ENCODE measurements at places on chromosomes 2 and 18.

DNA sequence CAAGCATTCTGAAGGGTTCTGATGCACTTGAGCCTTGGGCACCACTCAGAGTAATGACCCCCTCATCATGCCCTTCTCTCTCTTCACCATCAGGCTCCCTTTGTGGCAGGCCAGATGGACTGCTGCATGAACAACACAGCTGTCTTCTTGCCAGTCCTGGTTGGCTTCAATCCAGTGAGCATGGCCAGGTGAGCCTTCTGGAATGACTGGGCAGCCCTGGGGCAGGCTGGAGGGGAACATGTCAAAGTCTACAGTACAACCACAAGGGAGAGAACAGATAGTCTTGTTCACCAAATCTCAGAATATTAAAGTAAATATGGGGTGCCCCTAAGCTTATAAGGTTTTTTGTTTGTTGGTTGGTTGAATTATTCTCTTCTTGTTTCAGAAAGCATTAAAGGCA is 4.4 kb downstream of the GCKR start:
- DNase-seq, result no peak

- DNase-seq, result no peak
Measured at GRCh38 chr2:173599821-173600359, 245.2 kb downstream of the CDCA7 start.

DNA sequence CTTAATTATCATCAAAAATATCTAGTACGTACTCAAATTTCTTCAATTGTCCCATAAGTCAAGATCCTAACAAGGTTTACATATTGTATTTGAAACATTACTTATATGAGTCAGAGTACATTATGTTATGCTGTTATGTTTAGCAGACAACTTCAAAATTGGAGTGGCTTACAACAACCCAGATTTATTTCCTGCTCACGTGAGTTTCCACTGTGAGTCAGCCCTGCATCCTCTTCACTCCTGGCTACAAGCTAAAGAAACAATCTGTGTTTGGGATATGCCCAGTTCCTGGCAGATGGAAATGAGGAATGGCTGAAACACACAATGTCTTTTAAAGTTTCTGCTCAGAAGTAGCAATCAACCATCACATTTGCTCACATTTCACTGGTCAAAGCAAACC is 31.5 kb upstream of the TANC1 start:
- DNase-seq, result no peak

GRCh38 chr18:5295231-5295920 is at the start of gene ZBTB14:
Gene ZBTB14, minus strand, starts transcription at chr18:5295726. Its CDS starts 2,480 bp downstream, at chr18:5293246.
- DNase-seq, result no peak

GRCh38 chr18:58087928-58088690 is 44.1 kb downstream of the NEDD4L start:
- no peak for DNase-seq

GRCh38 chr18:48687346-48688042 is 148.7 kb downstream of the CTIF start:
- DNase-seq, result no peak

DNA sequence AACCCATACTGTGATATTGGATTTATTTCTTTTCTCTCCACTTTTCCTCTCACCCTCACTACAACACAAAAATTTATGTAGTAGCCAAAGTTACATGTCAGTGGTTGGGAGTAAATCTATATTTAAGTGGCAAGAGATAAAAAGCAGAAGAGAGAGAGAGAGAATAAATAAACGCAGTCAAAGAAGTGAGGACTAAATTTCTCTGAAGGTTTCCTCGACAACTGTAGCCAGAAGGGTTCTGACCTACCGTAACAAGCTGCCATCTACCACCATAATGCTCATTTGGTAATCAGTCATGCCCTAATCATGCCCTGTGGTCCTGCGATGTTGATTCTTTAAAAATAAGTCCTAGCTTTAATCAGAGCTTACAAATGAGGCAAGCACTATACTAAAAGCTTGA is 9.1 kb downstream of the ARHGAP28 start:
- DNase-seq, result no peak

DNA sequence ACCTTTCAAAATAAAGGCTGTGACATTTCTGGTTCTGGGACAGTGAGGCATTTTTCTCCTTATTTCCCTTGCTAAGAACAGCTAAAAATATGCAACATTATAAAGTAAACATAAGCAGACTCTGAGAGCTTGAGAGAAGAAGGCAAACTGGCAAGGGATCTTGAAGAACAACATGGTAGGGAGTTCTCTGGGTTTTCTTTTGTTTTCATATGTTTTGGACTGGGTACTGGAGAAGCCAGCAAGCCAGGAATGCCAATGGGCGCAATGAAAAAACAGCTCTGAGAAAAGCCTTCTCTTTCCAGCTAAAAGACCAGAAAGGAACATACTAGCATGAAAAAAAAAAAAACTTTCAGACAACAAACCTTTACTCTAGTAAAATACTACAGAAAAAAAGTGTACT is 351.4 kb upstream of the HS6ST1 start:
- DNase-seq, result no peak

- no peak for DNase-seq
Measured at GRCh38 chr2:112605926-112606325, 21.5 kb downstream of the CHCHD5 start.

DNA sequence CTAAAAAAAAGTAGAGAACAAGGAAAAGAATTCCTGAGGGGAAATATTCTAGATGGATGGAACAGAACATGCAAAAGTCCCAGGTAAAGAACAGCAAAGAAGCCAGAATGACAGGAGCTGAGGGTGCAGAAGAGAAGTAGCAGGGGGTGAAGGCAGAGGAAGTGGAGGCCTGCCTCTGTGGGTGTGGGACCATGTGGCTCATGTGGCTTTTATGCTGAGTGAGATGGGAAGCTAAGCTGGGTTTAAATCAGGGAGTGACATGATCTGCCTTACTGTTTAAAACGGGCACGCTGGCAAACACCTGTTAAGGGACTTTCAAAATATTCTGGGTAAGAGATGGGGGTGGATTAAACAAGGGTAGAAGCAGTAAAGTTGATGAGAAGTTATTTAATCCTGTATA is 40.0 kb downstream of the GKN2 start:
- no peak for DNase-seq

- DNase-seq, result no peak
Measured at GRCh38 chr2:238689331-238689730, 158.6 kb upstream of the TWIST2 start.

GRCh38 chr18:56097621-56098020 is 509.6 kb upstream of the TCF4 start:
- DNase-seq, result no peak

DNA sequence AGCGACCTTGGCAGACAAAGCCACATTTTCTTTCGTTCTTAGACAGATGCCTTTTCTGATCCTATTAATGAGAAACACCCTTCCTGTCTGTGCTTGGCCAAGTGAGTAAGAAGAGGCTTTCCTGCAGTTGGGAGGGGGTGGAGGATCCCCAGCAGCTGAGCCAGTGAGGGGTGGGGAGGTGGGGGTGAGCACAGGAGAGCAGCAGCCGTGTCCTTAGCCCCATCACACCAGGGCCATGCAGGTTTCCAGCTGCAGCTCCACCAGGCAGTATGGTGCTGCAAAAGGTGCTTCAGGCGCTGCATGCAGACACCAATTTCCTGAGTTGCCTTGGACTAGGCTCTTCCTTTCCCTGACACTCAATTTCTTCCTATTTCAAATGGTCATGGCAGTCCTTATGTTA is 123.3 kb upstream of the SIX2 start:
- peak; percentile 8 for DNase-seq

DNA sequence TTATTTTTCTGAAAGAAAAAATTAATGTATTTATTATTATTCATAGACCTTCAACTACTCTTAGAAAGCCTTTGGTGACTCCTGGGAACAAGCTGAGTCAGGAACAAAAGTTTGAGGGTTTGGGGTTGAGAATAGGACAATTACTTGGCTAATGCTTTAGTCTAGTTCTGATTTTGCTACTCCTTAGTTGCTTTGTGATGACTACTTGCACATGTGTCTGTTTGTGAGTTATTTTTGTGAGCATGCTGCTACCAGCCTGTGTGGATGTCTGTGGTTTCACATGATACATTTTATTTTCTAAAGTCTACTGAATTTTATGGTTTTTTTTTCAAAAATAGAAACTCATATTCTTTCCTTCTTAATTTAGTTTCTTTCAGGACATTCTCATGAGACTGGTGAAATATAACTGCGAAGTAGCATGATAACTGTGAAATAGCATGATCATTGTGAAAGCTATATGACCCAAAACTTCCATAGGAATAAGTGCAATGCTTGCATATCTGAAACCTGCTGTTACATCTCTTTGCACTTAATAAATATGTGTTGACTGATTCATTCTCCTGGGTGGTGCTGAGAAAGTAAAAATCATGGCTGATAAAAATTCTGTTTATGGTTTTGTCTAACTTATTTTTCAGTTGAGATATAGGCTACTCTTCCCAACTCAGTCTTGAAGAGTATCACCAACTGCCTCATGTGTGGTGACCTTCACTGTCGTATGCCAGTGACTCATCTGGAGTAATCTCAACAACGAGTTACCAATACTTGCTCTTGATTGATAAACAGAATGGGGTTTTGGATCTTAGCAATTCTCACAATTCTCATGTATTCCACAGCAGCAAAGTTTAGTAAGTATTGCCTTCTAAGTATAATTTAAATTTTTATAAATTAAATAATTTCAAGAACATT is 17.9 kb upstream of the IL18R1 start:
- DNase-seq, result no peak

DNA sequence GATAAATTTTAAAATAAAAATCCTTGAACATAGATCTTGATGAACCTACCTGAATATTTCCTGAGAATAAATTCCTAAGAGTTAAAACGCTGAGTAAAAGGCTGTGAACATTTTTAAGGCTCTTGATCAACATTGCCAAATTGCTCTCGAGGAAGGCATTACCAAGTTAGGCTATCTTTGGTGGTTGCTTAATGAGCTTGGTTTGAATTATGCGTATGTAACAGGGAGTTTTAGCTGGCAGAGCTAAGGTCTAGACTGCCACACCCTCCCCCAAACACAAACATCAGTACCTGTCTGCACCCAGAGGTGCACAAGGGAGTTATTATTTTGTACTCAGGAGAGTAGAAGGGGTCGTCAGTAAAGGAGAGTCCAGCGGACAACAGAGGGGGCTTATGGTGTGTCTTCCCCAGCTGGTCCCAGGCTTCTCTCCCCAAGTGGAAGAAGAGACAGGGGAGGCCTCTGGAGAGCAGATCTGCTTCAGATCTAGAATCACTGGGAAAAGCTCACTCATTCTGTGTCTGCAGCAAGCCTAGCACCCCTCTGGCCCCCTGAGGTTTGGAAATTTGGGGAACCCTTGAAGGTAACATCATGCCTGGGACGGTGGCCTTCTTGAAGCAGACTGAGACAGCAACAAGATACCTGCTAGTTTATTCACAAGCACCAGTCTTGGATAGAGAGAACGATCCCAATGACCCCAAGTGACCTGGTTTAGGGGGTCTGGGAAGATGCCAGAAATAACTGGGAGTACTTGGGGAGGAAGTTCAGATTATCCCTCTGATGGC is 197.2 kb upstream of the ID2 start:
- DNase-seq, result no peak

- no peak for DNase-seq
Measured at GRCh38 chr2:195734395-195734794, 77.4 kb downstream of the SLC39A10 start.

GRCh38 chr2:130765464-130765863 is 10.1 kb downstream of the AMER3 start:
- no peak for DNase-seq

DNA sequence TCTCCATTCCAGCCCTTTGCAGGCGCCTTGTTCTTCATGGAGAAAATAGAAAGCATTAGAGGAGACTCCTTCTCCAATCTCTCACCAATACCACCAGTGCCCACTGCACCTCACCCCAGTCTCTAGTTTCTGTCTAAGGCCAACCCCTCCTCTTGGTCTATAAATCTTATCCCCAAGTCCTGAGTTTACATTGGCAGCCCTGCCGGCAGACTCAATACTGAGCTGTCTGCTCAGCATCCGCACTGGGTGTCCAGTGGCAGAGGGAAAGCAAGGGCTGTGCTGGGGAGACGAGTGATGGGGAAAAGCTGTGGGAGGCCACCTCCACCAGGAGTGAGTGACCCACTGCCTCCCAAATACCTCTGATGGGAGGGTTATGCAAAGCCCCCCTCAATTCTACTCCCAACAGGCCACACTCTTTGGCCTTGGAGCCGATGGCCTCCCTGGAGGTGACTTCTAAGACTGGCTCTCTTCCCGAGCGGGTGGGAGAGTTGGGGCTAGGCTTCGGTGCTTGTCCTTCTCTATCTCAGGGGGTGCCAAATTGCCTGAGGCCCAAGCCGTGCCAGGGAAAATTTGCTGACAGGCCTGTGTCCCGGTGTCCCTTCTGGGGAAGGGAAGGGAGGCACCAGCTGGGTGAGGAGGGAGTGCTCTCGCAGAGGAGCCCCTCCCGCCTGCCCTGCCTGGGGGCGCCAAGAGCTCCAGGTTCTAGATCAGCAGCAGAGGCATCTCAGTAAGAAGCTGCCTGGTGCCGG is 165.2 kb upstream of the MSH6 start:
- no peak for DNase-seq

GRCh38 chr2:181004647-181005325 is 24.4 kb downstream of the UBE2E3 start:
- DNase-seq, result no peak

- DNase-seq, result no peak
Measured at GRCh38 chr2:72062336-72062735, 85.3 kb downstream of the CYP26B1 start.

DNA sequence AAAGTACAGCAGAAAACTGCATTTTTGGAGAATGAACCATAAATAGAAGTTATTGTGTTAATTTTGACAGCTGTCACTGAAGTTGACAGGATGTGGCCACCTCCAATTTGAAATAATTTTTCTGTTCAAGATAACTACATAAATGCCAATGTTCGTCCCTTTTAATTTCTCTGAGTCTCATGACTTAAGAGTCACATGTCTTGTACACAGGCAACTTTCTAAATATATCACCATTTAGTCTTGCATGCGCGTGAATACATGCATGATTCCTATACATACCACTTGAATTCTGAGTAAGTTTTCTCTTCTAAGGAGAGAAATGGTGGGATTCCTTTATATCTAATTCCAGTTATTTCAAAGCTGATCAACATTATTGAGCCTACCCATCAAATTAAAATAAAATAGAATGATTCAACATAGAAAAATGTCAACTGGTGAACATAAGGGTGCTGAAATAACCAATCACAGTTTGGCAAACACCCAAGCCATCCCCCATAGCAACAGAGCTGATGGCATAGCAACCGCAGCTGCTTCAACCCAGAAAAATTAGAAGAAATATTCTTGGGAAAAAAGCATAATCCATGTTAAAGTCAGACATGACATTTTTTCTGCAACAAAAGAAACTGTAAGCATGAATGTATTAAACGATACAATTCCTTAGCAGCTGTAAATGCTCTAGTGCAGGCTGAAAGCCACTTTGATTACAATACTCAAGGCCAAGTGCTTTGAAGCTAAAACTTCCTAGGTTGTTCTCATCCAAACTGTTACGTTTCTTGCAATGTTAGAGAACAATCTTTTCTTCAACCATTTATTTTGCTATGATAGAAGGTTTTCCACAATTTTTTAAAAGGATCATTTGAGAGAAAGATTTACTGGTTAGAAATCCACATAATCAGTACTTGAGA is 282.7 kb downstream of the DLGAP1 start:
- DNase-seq, result no peak

All from GM12864 (cell line).